ENCODE measurements at places on chromosomes 1 and 21. TPM values are rescaled to one million over a fixed set of nuclear protein-coding genes. Genes with fewer than 3 reads are reported as not detected.

PHACTR4 gene
- total RNA-seq = 17.9 TPM

LCE1E gene
- total RNA-seq = 0.59 TPM

NGF gene
- total RNA-seq = 4.1 TPM

LCA5L gene
- 0.89 TPM for total RNA-seq

IL20 gene
- 0.59 TPM for total RNA-seq

Data from skin of body (tissue), 3 donors.